Activated CD4-positive, alpha-beta T cell treated with anti-CD3 and anti-CD28 coated beads for 36 hours (primary cell): ENCODE measurements at places on chromosomes 16 and 17. TPM values are rescaled to one million over a fixed set of nuclear protein-coding genes. Genes with fewer than 3 reads are reported as not detected.
A peak's percentile ranks its signal among the peaks of the same experiment; 100 is the strongest.

Gene ARHGDIG
- total RNA-seq = not detected

Gene HOXB9
- 2.5 TPM for total RNA-seq

Gene KRT28
- total RNA-seq = not detected

Gene CETP
- not detected for total RNA-seq

Gene OR2C1
- not detected for total RNA-seq

DNA sequence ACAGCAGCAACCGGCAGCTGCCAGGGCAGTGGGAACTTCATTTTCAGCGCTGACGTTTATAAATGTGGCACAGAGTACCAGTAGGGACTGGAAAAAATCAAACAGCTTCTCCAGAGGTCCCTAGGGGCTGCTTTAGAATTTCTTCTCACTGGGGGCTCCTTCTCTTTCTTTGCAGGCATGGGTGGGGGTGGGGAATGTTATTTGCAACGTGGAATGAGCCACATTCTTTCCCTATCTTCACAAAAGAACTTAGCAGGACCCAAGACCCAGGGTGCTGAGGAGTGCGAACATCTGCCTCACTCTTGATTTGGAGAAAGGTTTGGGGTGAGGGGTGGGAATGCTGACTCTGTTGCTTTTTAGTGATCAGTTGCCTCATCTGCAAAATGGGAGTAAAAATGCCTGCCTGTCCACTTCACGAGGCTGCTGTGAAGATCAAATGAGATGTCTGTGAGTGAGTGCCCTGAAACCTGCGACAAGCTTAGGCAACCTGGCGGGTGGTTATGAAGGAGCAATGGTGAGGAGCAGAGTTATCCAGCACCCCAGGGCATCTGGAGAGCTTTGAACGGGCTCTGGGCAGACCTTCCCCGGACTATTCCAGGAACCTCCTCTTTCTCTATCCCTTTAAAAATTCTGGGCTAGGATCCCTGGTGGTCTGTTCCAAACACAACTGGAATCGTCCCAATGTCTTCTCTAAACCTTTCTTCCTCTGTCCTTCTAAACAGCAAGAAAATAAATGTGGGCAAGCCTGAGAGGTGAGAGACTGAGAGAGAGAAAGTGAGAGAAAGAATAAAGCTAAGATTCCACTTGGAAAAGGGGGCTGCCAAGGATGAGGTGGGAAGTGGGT, 10.7 kb upstream of the PIPOX start:
- DNase-seq = no peak

GRCh38 chr17:62955841-62956352, 10.1 kb upstream of the TANC2 start:
- no peak for DNase-seq

- no peak for DNase-seq
Measured at GRCh38 chr17:77893144-77894044, 65.1 kb upstream of the TNRC6C start.

DNA sequence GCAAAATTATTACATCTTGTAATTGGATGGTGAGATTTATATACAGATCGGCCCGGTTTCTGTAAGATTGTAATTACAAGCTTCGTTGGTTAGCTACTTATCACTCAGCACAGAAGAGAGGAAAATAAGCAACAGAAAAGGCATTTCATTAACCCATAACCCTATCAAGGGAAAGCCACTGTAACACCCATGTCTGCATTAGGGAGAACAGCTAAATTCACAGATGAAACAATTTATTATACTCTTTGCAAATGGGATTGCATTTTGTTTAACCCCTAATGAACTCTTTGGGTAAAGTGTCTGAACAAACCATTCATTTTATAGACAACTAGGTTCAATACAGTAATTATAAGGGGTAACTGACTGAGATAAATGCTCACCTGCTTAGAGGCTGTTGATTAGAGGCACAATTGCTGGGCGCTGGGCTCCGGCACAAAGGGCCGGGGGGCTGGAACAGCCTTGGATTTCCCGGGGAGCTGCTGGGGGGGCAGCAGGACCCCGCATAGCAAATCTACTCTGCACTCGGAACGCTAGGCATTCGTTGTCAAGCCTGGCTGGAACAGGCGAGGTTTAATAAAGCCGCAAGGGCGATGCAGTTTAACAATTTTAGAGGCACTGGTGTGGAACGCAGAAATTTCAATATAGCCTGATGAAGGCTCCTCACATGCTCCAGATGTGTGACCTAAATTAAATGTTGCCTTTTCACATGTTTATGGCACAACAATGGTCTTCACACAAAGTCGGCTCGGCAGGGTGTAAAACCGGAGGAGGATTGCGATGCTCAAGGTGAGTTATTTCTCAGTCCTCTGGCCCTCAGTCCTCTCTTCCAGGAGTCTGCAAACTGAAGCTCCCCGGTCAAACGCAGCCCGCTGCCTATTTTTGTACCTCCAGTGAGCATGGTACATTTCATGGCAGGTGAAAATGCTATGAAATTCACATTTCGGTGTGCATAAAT, 134.0 kb upstream of the IRX6 start:
- DNase-seq = no peak

DNA sequence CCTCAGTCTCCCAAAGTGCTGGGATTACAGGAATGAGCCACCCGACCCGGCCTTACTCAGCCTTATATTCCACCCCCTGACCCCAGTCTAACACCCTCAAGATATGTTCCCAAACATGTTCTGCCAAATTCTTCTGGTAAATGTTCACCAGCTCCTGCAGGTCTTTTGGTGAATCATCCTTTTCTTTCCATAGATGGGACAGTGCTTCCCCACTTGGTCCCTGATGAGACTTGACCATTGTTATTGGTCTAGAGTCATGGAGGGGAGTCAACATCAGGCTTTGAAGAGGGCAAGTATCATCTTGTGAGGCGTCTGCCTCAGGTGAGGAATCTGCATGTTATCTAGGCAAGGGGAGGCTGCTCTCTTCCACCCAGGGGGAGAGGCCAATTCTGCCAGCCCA, 10.4 kb upstream of the RUNDC3A start:
- DNase-seq = no peak

DNA sequence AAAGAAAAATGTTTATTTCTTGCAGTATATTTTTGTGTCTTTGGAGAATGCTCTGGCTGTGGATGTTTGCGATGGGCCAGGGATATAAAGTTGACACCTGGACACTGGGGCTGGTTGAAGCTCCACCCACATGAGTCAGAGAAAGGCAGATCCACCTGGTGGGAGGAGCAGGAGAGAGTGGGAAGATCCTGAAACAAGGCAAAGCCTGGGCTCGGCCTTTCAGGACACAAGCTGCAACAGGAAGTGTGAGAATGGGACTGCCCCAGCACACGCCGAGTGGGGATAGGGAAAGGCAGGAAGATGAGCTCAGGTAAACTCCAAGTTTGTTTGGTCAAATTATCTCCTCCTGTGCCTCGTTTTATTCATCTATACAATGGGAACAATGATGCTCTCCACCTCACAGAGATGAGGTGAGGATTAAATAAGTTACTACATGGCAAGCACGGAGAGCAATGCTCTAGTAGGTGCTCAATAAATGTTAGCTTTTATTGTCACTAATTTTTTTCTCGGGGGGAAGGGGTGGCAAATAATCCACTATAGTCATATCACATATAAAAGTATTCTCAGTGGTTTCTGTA, 21.4 kb upstream of the PITPNM3 start:
- no peak for DNase-seq

DNA sequence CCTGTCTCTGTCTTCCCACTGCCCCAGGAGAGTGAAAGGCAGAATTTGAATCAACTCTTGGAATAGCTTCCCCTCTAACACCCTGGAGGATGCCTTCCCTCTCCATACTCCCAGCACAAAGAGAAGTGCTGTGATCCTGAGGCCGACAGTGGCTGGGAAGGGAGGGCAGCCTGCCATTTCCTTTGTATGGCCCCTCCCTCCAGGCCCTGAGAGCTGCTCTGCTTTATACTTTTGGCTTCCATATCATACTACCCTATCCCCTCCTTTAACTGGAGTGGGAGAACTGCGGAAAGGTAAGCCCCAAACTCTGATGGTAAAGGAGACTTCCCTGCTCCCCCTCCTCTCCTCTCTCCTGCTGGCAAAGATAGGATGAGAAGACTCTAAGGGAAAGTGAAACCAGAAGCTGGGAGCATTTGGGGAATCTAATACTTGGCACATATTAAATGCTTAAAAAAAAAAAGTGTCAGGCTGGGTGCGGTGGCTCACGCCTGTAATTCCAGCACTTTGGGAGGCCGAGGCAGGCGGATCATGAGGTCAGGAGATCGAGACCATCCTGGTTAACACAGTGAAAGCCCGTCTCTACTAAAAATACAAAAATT, 4.1 kb upstream of the MED24 start:
- DNase-seq = no peak

DNA sequence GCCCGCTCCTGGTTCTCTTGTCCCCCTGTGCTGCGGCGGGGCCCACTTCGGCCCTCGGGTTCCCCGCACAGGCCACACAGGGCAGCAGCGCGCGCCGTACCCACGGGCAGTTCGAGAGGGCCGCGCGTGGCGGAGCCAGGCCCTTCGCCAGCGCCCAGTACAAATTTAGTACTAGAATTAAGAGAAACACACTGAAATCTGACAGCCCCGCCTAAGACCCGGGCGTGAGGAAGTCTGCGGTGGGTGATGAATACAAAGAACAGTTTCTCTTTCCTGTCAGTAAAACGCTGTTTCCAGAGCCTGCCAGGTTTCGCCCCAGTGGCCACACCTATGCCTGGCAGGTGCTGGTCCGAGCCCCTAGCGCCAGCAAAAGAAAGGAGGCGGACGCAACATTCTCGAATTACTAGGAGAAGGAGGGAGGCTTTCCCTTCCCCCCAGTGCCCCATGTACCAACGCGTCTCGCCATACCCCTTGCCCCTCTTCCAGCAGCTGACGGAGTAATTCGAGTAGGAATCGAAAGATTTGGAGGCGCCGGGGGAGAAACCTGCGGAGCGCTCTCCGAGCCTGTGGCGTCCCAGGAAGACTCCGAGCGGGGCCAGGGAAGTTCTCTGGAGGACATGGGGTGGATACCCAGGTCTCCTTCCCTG, 591 bp upstream of the SLFN5 start:
- DNase-seq = peak; percentile 93

GRCh38 chr16:54673313-54673712, 257.4 kb upstream of the IRX5 start:
- DNase-seq = no peak

GRCh38 chr17:44543905-44544523, 13.3 kb upstream of the FZD2 start:
- DNase-seq = no peak

DNA sequence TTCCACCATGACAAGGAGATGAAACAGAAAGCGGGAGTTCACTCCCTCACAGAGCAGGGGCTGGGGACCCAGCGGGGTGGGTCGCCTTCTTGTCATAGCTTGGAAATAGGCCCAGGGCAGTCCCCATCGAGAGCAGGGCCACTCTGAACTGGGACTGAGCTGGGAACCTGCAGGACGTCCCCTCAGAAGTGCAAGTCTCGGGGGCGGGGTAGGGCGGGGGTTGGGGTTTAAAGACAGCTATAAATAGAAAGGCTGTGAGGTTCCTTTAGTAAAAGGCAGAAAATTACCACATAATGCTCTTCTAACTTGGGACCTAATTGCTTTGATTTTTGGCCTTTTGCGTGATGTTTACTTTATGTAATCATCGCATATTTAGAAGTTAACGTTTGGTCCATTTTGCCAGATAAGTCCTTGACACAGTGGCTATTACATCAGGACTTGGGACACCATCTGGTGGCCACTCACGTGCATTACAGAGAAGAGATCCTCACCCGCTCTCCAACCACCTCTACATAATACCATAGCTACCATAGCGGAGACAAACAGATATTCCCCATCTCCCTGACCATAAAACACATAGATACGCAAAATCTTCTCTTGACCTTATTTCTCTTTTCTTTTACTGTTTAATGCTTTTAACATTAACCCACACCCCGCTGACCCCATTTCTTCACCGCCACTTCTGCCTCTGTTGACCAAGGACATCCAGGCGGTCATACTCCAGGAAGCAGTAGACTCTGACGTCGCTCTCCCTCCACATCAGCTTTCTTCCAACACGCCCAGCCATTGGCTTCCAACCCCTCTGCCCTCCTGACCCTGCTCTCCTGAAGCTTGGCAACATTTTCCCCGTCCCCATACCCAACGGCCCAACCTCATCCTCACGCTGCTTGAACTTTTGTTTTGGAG, 27.5 kb upstream of the PIK3R6 start:
- peak; percentile 73 for DNase-seq

DNA sequence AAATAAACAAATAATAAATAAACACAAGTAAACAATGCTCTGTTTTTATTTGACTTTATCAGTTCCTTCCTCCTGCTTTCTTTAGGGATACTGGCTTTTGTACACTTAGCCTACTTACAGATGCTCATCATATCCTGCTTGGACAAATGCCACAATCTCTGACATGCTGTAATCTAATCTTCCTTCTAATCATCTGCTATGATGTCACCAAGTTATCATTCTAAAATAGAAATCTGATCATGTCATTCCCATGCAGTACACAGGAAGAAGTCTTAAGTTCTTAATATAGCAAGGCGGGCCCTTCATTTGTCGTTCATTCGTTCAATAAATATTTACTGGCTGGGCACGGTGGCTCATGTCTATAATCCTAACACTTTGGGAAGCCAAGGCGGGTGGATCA, 9.1 kb upstream of the UBB start:
- no peak for DNase-seq

GRCh38 chr17:57125866-57126265, 40.8 kb downstream of the AKAP1 start:
- no peak for DNase-seq

DNA sequence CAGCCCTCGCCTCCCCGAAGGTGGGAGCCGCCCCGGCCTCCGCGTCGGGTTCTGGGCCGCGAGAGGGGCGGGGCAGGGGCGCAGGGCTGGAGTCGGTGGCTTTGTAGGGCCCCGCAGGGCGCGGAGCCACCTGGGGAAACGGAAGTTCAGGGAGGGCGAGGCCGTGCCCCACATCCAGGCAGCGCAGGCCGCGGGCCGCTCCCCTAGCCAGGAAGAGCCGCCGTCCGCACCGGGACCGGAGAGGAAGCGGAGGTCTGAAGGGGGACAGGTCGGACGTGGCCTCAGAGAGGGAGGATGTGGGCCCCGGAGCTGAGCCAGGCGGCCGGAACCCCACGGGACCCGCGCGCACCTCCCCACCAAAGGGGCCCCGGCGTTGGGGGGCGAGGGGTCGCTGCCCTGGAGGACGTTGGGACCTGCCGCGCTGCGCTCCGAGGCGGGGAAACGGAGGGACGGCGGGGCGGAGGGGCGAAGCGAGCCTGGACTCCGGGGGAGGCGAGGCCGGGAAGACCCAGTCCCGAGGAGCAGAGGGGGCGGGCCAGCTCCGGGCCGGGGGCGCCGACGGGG, 482 bp upstream of the SLC16A3 start:
- peak; percentile 80 for DNase-seq

DNA sequence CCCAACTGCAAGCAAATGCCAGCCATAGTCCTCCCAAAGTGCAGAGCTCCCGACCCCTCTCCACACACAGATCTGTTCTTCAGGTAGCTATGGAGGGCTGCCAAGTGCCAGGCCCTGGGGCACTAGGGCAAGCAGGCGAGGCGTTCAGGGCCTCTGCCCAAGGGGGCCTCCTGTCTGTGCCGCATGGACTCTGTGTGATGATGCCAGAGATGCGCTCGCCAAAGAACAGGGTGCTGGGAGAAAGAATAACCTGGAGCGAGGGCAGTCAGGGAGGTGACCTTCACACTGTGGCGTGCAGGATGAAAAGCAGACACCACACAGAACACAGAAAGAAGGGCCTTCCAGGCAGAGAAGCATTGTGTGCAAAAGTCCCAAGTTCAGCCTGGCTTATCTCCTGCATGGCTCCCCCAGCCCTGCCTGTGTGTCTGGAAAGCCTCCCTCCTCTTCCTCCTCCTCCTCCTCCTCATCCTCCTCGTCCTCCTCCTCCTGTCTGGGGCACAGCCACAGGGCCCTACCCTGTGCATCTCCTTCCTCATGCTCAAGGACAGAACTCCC, 44.2 kb downstream of the PEMT start:
- no peak for DNase-seq
